ENCODE measurements at places on chromosomes 6 and 20.
A peak's percentile ranks its signal among the peaks of the same experiment; 100 is the strongest.

DNA sequence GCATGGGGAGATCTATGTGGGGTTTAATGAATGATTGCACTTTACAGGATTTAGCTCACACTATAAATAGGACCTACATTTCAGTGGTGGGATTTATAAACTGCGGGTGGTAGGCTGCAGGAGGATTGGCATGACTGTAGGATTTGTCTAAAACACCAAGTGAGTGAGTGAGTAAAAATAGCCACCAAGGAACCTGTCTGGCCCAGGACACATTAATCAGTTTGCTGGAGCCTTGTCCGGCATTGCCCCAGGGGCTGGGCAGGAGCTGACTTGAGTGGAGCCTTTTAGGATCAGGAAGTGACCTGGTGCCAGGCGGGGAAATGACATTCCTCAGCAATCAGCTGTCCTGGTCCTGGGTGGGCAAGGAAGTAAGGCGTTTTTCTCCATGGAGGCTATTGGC is 278.7 kb upstream of the PRND start:
- no peaks in the 10 kb centered on the region for H3K4me1 ChIP-seq
- no peaks in the 10 kb centered on the region for H3K27me3 ChIP-seq
- H3K36me3 ChIP-seq, result no peaks in the 10 kb centered on the region
- H3K4me3 ChIP-seq, result no peak overlapping the region
- no peak overlapping the region for H3K27ac ChIP-seq

DNA sequence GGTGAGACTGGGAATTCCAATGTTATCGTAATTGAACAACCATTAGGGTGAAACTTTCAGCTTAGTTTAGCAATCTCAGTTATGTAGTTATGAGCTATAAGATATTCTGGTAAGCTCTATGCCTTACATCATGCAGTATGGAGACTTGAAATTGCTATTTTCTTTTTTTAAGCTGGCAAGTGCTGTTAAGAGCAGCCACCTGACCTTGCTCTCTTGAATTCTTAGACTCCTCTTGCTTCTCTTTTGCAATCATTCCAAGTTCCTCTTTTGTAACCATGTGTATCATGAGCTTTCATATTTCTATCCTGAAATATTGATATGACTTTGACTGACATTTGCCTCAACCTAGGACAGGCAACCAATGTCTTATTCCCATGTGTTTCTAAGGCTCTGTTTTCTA is 446.3 kb upstream of the SLC35B3 start:
- H3K36me3 ChIP-seq, result no peaks in the 10 kb centered on the region
- DNase-seq, result no peak
- no peak overlapping the region for H3K27ac ChIP-seq
- no peak overlapping the region for H3K4me3 ChIP-seq
- H3K4me1 ChIP-seq, result no peaks in the 10 kb centered on the region

GRCh38 chr20:63173552-63174191 is 42.3 kb downstream of the YTHDF1 start:
- no peak overlapping the region for H3K4me3 ChIP-seq
- DNase-seq, result no peak
- H3K36me3 ChIP-seq, result no peaks in the 10 kb centered on the region
- H3K4me1 ChIP-seq, result no peaks in the 10 kb centered on the region
- no peak overlapping the region for H3K27ac ChIP-seq

DNA sequence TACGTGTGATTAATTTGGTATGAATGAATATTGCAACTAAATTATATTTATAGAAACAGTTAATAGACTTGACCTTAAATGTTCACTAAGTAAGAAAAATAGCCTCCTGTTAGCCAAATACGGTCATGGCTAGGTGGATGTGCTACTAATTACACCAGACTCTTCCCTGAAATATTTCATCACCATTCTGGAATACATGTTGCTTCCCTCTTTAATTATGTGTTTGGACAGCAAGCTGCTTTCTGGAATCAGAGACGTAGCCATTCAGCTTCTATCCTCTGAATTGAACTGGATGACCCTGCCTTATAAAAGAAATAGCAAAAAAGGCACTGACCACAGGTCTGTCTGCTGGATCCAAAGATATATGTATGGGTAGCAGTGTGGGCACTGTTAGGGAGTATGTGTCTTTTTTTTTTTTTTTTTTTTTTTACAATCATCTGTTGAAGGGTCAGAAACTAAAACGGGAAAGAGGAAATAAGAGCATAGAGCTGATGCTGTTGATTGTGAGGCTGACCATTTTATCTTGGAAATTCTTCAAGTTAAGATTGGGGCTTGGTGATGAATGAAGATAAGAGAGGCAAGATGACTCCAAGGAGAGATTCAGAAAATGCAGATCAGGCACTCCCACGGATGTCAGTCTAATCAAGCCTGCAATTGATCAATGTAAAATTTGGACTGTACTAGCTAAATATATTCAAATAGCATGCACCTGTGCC is 283.2 kb upstream of the HSF2 start:
- no peaks in the 10 kb centered on the region for H3K36me3 ChIP-seq
- no peak overlapping the region for H3K27ac ChIP-seq
- no peak for DNase-seq
- H3K4me3 ChIP-seq, result no peak overlapping the region

DNA sequence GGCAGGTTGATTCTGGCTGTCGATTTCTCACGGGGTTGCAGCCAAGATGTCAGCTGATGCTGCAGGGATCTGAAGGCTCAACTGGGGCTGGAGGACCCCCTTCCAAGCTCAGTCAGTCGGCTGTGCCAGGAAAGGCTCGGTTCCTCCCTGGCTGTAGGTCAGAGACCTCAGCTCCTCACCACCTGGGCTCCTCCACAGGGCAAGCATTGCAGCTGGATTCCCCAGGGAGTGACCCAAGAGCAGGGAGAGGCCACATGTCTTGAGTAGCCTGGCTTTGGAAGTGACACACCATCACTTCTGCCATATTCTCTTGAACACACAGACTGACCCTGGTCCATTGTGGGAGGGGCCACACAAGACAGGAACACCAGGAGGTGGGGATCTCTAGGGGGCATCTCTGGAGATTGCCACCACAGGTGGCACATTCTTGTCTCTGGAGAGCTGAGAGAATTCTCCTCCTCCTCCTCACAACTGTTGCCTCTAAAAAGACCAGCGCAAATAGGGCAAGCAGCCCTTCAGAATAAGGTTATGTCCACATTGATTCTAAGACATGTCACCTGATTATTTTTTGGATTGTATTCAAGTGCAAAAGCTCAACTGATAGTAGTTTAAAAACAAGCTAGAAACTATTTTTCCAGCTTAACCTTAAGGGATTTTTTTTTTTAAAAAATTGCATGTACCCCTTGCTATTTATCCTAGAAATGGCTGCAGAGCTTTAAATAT is 270.5 kb downstream of the NRN1 start:
- H3K4me1 ChIP-seq, result no peaks in the 10 kb centered on the region
- no peak overlapping the region for H3K27ac ChIP-seq
- no peaks in the 10 kb centered on the region for H3K27me3 ChIP-seq
- H3K36me3 ChIP-seq, result no peaks in the 10 kb centered on the region

GRCh38 chr20:24808616-24809015 is 140.5 kb upstream of the CST7 start:
- no peaks in the 10 kb centered on the region for H3K36me3 ChIP-seq
- H3K4me1 ChIP-seq, result no peaks in the 10 kb centered on the region
- H3K27me3 ChIP-seq, result no peaks in the 10 kb centered on the region
- H3K4me3 ChIP-seq, result no peak overlapping the region
- no peak overlapping the region for H3K27ac ChIP-seq
- peak; percentile 54 for DNase-seq

DNA sequence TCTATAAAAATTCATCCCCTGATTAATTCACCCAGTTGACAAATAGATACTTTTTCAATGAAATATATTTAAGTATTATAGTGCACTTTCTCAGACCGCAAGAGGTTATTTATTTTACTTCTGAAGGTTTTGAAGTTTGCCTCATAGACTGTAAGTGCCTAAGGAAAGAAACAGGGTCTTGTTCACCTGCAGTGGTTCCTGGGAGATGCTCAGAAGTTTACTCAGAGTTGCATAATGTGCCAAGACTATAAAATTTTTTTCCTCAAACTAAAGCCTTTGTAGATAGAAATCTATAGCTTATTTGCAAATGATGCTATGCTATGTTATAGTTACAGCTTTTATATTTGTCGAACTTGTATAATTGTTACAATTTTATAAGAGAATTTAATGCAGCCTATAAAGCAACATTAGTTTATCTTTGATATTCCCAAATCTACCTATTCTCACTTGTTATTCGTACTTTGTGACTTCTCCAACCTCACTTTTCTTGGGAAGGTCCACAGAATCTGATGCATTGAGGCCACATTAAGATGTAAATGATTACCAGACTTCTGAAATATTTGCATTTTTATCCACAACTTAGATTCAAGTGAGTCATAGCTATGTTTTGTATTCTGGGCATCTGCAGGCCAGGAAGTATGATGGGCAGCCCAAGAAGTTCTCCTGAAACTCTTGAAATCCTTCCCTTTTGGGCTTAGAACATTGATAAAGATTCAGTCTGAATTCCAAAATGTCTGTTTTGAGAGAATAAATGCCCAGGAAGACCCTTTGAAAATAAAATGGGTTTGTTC is 35.7 kb downstream of the KCNQ5 start:
- H3K36me3 ChIP-seq, result no peaks in the 10 kb centered on the region
- H3K27ac ChIP-seq, result no peak overlapping the region
- DNase-seq, result no peak
- H3K4me3 ChIP-seq, result no peak overlapping the region
- H3K4me1 ChIP-seq, result no peaks in the 10 kb centered on the region

DNA sequence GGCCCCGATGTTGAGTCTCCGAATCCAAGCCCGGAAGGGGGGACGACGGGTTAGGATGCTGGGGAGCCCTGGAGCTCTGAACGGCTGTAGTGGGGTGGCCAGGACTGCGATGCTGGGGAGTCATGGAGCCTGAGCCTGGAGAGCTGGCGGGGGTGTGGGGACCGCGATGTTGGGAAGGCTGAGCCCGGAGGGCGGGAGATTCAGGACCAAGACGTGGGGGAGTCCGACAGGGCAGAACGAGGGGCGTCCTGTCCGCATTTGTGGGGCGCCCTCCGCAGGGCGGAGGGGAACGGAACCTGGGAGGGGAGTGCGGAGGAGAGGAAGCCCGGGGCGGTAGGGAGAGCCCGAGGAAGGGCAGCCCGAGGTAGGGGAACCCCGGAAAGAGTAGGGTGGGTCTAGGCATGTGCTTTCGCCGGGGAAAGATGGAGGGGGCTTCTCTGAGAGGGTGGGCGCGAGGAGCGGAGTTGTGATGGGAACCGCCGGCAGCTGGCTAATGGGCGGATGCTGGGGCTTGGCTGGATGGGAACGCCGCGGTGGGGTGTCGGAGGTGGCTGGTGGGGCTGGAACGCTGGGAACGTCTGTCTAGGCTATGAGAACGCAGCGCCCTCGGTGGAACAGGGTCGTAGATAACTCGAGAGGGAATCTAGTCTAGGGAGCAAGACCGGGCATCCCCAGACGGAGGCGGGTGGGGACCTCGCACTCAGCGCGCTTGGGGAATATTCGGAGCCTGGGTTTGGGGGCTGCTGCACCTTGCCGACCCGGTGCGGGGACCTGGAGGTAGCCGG is 684 bp downstream of the PAQR8 start:
- peak overlapping the region; percentile 70 for H3K27ac ChIP-seq
- H3K27me3 ChIP-seq, result no peaks in the 10 kb centered on the region
- peak; percentile 38 for DNase-seq
- H3K4me3 ChIP-seq, result peak overlapping the region; percentile 84
- H3K4me1 ChIP-seq, result no peaks in the 10 kb centered on the region

GRCh38 chr6:116101302-116101718 is 657 bp downstream of the NT5DC1 start:
- H3K36me3 ChIP-seq, result no peaks in the 10 kb centered on the region
- peaks cover 22% of the 10 kb centered on the region for H3K4me1 ChIP-seq
- H3K27me3 ChIP-seq, result no peaks in the 10 kb centered on the region

GRCh38 chr20:41306061-41306727 is 11.3 kb downstream of the ZHX3 start:
- no peak for DNase-seq
- no peaks in the 10 kb centered on the region for H3K36me3 ChIP-seq
- H3K27ac ChIP-seq, result no peak overlapping the region
- no peak overlapping the region for H3K4me3 ChIP-seq

DNA sequence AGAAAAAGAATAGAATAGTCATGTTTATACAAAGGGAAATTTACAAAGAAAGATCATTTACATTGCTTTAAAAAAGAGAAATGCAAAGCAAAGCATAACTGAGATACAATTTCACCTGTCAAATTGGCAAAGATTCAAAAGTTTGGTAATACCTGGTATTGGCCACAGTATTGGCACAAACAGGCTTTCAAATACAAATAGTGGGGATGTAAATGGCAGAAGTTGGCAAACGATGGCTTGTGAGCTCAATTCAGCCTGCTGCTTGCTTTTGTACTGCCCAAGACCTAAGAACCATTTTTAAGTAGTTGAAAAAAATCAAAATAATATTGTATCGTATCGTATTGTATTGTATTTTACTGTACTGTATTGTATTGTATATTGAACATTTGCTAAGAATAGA is 194.5 kb upstream of the JAG1 start:
- no peak overlapping the region for H3K27ac ChIP-seq
- DNase-seq, result no peak
- H3K4me1 ChIP-seq, result peaks cover 20% of the 10 kb centered on the region
- H3K27me3 ChIP-seq, result no peaks in the 10 kb centered on the region
- no peaks in the 10 kb centered on the region for H3K36me3 ChIP-seq
- no peak overlapping the region for H3K4me3 ChIP-seq

- H3K4me1 ChIP-seq, result peaks cover 6% of the 10 kb centered on the region
- no peak overlapping the region for H3K27ac ChIP-seq
- H3K4me3 ChIP-seq, result no peak overlapping the region
- peaks cover 4% of the 10 kb centered on the region for H3K27me3 ChIP-seq
- H3K36me3 ChIP-seq, result no peaks in the 10 kb centered on the region
These were observed 68.9 kb upstream of the TBXT start for GRCh38 chr6:166236596-166236995.

- H3K4me3 ChIP-seq, result no peak overlapping the region
- DNase-seq, result no peak
- H3K27ac ChIP-seq, result no peak overlapping the region
- no peaks in the 10 kb centered on the region for H3K27me3 ChIP-seq
- peaks cover 7% of the 10 kb centered on the region for H3K4me1 ChIP-seq
- H3K36me3 ChIP-seq, result no peaks in the 10 kb centered on the region
These were observed 276.7 kb downstream of the PLCB1 start for GRCh38 chr20:8408587-8409307.

GRCh38 chr6:82084324-82084920 is 163.1 kb downstream of the IBTK start:
- H3K36me3 ChIP-seq, result no peaks in the 10 kb centered on the region
- no peaks in the 10 kb centered on the region for H3K4me1 ChIP-seq
- no peak overlapping the region for H3K4me3 ChIP-seq
- DNase-seq, result no peak
- no peak overlapping the region for H3K27ac ChIP-seq

DNA sequence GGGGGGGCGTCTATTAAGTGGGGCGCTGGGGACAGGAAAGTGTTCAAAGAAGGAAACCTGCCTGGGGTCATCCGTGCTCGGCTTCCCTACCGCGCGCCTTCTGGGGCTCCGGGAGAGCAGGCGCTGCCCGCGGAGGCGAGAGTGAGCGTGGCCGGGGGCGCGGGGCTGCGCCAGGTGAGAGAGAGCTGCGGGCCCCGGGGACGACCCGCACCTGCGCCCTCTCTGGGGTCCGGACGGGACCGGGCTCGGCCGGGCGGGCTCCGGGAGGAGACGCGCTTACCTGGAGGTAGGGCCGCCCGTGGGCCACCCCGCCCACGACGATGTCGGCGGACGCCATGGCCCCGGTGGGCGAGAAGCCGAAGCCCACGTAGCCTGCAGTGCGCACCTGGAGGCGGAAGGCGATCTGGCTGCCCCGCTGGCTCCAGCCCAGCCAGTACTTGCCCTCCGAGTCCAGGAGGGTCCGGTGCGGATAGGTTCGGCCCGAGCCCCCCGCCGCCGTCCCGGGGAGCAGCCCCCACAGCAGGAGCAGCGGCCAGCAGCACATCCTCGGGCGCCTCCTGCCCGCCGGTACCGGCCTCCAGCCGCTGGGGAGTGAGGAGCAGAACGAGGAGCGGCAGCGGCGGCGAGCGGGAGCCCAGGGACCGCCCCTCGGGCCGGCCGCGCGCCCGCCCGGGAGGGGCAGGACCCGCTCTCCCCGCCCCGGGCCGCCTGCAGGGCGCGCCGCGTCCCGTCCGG is at the start of gene MOXD1:
TSS of gene MOXD1 (minus strand) at position 593 of the 735 bp plus-strand sequence. CDS start at position 544, 49 bp downstream.
- peaks cover 23% of the 10 kb centered on the region for H3K27me3 ChIP-seq
- H3K27ac ChIP-seq, result peak within 1 kb of the TSS; percentile 63
- peak; percentile 41 for DNase-seq
- H3K4me3 ChIP-seq, result peak within 1 kb of the TSS; percentile 50
